Skin of body (tissue), 3 donors: ENCODE measurements at places on chromosomes 5 and 9. TPM values are rescaled to one million over a fixed set of nuclear protein-coding genes. Genes with fewer than 3 reads are reported as not detected.

The FBP1 gene
- total RNA-seq: 5.1 TPM

The NFIB gene
- total RNA-seq: 124 TPM

The OBP2B gene
- 0.30 TPM for total RNA-seq

The FOXD4L5 gene
- 0.10 TPM for total RNA-seq

The TOMM5 gene
- 81.3 TPM for total RNA-seq

The SLC6A7 gene
- not detected for total RNA-seq

The LEAP2 gene
- 0.79 TPM for total RNA-seq

The MPDZ gene
- 47.2 TPM for total RNA-seq

The CCNI2 gene
- 0.30 TPM for total RNA-seq

The CAVIN4 gene
- total RNA-seq: 39.9 TPM

The TRIM7 gene
- 2.3 TPM for total RNA-seq

The ARHGEF28 gene
- total RNA-seq: 19.2 TPM

The PCDHGA8 gene
- 3.3 TPM for total RNA-seq

The CD274 gene
- 1.5 TPM for total RNA-seq

The CATSPER3 gene
- not detected for total RNA-seq

The NEURL1B gene
- total RNA-seq: 15.9 TPM

The IL3 gene
- total RNA-seq: not detected

The TIGD6 gene
- total RNA-seq: 3.4 TPM

The SLC22A4 gene
- 2.6 TPM for total RNA-seq

The C5orf63 gene
- 3.6 TPM for total RNA-seq

The PCDHB10 gene
- total RNA-seq: 1.8 TPM

The ACOT12 gene
- 0.10 TPM for total RNA-seq

The C5orf46 gene
- total RNA-seq: 5.0 TPM

The PDE4D gene
- total RNA-seq: 39.7 TPM

The SLC27A4 gene
- 17.7 TPM for total RNA-seq

The TSSK1B gene
- total RNA-seq: 0.10 TPM

The LRRTM2 gene
- 0.59 TPM for total RNA-seq

The ERBIN gene
- 116 TPM for total RNA-seq

The CRHBP gene
- total RNA-seq: 0.20 TPM

The SPATA31D4 gene
- total RNA-seq: not detected

The HAVCR1 gene
- 0.30 TPM for total RNA-seq

The CARD9 gene
- 3.0 TPM for total RNA-seq
